ENCODE measurements at places on chromosomes 4 and X.

GRCh38 chr4:188372829-188373228 is 233.6 kb downstream of the TRIML1 start:
- no peak for DNase-seq

GRCh38 chrX:18753631-18754030 is 46.2 kb downstream of the PPEF1 start:
- no peak for DNase-seq

- DNase-seq, result no peak
These were observed 695 bp upstream of the GPR101 start for GRCh38 chrX:137034508-137034872.

- peak; percentile 51 for DNase-seq
These were observed at the start of gene EFHC2 for GRCh38 chrX:44343412-44344141. TSS of gene EFHC2 (minus strand) at chrX:44343672. CDS start at chrX:44343588, 84 bp downstream.

DNA sequence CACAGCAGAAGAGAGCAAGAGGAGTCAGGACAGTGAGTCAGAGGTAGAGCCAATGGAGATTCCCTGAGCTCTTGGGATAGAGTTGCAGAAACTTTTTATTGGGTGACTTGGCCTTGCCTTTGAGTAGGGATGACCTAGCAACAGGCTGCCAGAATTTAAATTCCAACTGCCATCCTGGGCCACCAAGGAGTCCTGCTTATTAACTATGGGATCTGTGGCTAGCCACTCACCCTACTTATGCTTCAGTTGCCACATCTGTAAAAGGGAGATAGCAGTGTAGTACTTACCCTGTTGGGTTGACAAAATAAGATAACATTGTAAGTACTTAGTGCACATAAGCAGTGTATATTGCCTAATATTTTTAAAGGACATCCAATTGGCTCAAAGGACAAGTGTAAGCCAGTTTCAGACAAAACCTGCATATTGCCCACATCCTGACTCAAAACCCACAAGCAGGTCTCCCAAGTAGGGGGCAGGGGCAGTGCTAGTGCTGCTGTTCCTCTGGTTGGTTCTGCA is 43.5 kb upstream of the TMEM164 start:
- DNase-seq, result no peak

- no peak for DNase-seq
These were observed 608.7 kb downstream of the TLL1 start for GRCh38 chr4:166481739-166482138.

- DNase-seq, result no peak
These were observed 185.7 kb downstream of the AFAP1 start for GRCh38 chr4:7753931-7754465.

GRCh38 chrX:133859860-133860259 is 125.5 kb downstream of the GPC3 start:
- no peak for DNase-seq

DNA sequence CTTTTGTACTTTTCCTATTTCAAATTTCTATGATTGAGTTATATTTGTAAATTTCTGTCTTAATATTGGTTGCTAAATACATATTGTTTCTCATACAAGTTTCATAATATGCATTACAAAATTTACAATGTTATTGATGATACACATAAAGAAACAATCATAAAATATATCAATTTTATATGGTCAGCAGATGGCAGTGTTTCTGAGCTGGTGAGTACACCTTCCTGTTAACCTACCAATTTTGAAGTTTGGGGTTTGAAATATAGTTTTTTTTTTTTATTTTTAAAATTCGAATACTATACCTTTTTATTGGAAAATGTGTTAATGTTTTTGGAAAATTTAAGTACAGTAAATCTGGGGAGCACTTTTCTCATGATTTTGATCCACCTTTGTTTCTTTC is 1953.1 kb upstream of the ADGRL3 start:
- DNase-seq, result no peak

DNA sequence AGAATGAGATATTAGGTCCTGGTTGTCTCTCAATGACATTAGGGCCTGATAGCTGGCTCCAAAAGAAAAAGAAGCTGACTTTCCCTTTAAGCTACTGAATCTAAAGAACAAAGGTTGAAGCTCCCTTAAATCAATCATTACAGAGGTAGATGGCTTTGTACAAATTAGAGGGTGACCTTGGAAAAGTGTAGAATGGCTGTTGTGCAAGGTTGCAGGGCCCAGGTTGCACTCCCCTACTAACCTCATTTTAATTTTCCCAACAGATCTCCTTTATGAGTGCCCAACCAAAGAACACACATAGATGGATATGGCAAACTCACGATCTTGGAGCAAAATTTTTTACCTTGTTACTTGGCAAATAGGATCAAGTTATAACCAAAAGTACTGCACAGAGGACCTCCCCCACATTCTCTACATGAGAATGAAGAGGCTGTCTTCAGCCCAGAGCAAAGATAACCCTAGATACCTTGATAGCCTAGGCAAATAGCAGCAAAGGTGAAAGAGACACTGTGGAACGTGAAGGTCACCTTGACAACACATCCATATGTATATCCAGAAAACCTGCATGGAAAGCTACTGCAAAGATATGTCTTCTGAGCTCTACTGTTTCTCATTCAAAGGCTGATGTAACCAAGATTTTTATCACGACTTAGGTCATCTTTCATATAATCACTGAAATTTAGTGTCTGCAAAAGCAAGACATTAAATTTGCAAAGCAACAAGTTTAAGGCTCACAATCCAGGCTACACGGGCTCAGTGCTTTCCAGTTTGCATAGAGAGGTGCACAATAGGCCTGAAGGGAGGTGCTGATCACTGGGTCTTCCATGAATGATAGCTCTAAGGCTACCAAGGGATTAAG is 23.0 kb downstream of the KLB start:
- no peak for DNase-seq

DNA sequence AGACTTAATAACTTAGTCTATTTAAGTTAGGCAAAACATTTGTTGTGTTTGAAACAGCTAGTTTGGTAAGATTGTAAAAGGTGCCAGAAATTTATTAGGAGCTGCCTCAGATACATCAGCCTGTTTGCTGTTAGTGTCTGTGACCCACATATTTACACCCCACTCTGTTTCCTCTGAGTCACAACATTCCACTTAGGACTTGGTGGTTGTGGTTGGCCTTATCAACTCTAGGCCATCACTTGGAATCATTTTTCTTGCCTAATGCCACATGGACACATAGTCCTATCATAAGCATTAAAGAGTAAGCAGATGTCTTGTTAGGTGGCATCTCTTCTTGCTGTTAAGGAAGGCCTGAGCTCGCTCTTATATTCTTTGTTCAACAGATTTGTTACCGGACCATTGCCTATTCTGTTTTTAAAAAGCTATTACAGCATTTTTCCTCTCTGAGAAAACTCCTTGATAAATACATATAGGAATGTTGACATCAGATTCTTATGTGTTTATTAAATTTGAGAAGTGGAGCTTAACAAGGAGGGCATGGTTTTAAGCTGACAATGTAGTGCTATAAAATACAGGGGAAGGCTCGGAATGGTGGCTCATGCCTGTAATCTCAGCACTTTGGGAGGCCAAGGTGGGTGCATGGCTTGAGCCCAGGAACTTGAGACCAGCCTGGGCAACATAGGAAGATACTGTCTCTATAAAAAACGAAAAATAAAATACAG is 51.2 kb upstream of the PGRMC2 start:
- DNase-seq, result no peak

DNA sequence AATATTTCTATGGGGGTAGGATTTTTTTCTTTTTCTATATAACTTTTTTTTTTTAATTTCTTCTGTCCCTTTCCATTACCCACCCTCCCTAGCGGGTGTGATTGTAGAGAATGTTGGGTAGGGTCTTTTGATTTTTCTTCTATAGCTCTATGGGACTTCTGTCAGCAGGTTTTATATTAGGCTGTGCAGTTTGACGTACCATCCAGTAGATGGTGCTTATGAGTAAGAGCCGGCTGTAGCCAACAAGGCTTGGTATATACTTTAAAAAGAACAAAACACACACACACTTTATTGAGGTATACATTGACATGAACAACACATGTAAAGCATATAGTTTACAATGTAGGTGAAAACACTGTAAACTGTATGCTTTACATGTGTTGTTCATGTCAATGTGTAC is 247.9 kb upstream of the POF1B start:
- no peak for DNase-seq

- no peak for DNase-seq
These were observed 5.7 kb upstream of the TMEM156 start for GRCh38 chr4:39037941-39038340.

- no peak for DNase-seq
These were observed 37.6 kb downstream of the WFS1 start for GRCh38 chr4:6307230-6307629.

DNA sequence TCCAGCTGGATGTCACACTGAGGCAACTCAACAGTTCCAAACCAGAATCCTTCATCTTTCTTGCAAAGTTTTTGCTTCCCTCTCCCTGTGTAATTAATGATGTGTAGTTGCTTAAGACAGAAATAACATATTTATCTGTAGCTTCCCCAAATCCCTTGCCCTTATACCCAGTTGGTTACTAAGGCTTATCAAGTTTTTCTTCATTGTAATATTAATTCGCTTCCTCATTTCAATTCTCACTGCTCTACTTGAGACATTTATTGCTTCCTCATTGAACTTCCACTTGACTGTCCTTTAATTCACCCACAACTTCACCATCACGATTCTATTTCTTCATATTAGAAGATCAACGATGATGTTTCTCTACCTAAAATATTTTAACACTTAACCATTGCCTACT is 386.6 kb upstream of the CPEB2 start:
- no peak for DNase-seq

DNA sequence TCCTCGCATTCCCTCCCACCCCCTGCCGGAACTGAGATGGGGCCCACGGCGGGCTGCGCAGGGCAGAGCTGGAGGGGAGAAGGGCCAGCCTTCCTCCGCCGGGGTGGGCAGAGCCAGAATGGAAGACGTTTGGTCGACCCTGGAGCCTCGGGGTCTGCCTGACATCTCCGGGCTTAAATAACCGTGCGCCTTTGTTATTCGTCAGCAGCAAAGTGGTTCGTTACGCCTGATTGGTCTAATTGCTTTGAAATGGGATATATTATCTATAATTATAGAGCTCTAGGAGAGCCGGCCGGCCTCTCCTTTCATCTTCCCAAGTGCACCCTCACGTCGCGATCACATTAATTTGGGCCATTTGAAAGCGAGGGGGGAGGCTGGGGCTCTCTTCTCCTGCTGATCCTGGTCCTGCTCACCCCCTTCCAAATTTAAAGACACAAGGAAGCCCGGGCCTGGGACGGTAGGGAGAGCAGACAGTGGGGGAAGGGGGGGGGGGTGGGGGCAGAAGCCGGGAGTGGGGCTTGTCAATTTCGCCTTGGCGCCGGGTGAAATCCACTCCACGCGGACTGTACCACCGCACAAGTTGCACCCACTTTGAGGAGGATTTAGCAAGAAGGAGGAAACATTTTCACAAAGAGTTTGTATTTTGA is 4.7 kb upstream of the MSX1 start:
- DNase-seq, result no peak

GRCh38 chr4:153471698-153472093 is 5.5 kb downstream of the TMEM131L start:
- peak; percentile 83 for DNase-seq

DNA sequence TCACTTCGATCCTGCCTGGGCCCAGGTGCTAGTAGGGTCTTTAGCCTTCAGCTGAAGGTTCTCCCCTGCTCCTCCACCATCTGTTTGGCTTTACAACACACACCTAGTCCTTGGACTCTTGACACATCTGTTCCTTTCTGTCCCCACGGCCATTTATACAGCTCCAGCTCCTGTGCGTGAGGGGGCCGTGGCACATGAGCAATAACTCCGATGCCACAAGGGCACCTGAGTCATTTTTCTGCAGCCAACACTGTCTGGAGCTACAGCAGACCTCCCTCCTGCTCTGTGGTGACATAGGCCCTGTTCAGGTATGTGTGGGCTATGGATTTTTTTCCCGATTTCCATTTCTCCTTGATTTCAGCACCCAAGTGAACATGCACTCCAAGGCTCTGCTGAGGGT is 44.7 kb upstream of the BCOR start:
- DNase-seq, result no peak

DNA sequence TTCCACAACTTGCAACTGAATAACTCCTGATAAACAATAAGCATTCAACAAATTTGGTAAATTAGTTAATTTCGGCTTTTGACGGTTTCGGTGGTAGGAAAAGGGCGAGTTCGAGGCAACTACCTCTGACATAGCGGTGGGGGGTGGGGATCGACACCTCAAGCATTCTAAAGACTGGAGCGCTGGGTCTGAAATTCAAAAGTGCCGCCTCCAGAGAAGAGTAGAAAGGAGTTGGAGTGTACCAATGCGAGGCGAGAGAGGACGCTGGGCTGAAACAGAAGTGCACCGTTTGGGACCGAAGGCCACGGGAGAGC is 725 bp downstream of the SMC1A start:
- DNase-seq, result no peak

- no peak for DNase-seq
These were observed 304.9 kb downstream of the UNC5C start for GRCh38 chr4:95243892-95244291.

DNA sequence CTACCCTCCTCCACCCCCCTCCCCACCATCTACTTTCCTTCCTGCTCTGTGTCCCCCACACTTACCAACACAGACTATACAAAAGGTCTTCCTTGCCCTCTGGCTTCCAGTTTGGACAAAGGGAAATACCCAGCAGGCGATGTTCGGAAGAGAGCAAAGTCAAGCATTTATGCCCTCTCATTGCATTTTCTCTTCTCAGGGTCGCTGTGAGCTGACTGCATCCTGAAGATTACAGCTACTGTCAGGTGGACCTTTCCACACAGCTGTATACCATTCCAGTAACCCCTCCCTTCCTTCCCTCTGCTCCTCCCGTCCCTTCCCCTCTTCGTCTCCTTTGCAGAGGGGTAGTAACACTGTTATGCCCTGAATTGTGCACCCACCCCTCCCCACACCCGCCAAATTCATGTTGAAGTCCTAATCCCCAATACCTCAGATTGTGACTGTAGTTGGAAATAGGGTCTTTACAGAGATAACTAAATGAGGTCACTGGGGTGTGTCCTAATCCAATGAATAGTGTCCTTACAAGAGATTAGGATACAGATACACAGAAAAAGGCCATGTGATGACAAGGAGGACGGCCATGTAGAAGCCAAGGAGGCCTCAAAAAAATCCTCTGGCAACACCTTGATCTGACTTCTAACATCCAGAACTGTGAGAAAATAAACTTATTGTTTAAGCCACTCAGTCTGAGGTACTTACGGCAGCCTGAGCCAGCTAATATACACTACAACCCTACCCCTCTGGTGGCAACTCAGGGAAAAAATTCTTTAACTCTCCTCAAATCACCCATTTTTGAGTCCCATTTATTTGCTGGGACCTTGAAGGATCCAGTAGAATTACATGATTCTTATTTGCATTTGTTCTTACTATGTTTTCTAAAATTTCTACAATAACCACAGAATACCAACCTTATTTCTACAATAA is 11.7 kb downstream of the MORF4L2 start:
- DNase-seq, result no peak

DNA sequence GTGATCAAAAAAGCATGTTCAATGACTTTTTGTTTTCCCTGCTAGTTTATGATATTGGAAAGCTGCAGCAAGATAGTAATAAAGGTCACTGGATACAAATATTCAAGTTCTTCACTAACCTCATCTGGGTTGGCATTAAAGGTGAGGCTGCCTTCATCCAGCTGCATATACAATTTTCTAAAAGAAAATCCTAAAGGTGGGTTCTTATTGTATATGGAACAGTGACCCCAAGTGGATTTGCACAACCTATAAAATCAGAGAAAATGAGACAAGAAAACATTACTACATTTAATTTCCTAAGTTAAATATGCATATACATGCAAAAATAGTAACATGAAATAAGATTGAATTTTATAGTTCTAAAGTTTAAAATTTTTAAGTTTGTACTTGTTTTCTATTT is 23.9 kb downstream of the FBXO8 start:
- no peak for DNase-seq
